ENCODE measurements at places on chromosomes 5 and 9.

DNA sequence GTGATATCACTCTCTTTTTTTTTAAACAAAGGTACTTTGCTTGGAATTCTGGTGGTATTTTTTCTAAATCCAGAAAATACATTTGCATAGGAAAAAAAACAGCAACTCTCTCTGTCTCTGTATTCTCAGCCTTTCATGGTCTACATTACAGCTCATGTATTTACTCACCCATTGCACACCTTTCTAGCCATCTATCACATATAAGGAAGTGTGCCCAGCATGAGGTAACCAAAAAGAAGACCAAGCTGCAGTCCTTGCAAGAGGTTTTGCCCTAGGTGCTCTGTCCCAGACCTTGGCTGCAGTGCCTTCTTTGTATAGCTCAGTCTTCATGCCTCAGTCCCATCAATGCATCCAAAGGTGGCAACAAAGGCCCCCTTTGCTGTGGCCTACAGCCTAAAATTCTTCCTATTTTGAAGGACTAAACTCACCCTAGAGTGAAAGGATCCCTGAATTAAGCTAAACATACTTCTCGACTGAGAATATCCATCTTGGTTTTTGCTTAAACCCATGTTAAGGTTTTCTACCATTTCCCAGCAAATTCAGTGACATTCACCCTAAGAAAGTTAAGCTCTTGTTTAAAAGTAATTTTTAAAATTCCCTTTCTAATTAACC, 446.4 kb downstream of the KIF4B start:
- DNase-seq, result no peak

DNA sequence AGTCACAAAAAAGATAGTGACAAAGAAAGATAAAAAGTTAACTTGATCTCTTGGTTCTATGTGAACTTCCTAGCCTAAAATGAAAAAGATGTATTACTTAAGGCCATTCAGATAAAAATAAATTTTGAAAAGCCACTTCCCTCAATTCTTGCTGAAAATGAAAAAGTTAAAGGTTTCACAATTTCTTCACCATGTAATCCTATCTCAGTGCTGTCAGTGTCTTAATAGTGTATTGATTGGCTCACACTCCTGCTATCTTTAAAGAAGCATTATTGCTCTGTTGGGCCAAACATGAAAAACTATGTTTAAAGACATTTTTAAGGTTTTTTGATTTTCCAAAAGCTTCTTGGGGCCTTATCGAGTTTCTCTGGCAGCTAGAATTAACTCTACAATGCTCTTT, 18.1 kb upstream of the EGFLAM start:
- no peak for DNase-seq

DNA sequence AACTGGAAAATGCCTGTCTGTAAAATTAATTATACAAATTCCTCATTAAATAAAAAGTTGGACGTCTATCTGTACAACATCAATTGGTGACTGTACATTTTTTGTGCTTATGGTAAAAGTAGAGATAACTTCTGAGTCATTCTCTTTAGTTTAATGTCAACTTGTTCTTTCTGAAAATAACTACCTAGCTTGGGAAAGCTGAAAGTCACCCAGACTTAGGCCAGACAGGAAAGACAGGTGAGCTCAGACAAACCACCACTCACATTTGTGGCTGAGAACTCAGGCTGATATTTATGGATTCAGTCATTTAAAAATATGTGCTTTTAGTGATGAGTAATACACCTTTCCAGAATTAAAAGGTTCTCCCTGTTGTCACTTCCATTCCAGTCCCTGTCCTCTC, 31.9 kb upstream of the ENTREP1 start:
- no peak for DNase-seq

DNA sequence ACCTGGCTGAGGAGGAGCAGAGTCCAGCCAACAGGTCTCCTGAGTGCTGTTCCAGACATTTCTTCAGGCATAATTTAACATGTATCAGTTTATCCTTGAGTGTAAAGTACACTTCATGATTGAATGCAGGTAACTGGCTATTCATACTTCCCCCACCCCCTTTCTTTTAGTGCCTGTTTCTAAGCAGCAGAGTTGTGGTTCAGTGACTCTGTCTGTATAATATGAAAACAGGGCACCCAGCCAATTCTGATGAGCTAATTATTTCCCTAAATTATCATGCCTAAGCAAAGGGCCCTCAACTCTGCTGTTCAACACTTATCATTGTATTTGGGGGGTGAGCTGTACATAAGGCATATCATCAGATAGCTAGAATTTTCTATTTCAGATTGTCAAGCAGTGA, 51.9 kb upstream of the ZSWIM6 start:
- DNase-seq, result no peak

DNA sequence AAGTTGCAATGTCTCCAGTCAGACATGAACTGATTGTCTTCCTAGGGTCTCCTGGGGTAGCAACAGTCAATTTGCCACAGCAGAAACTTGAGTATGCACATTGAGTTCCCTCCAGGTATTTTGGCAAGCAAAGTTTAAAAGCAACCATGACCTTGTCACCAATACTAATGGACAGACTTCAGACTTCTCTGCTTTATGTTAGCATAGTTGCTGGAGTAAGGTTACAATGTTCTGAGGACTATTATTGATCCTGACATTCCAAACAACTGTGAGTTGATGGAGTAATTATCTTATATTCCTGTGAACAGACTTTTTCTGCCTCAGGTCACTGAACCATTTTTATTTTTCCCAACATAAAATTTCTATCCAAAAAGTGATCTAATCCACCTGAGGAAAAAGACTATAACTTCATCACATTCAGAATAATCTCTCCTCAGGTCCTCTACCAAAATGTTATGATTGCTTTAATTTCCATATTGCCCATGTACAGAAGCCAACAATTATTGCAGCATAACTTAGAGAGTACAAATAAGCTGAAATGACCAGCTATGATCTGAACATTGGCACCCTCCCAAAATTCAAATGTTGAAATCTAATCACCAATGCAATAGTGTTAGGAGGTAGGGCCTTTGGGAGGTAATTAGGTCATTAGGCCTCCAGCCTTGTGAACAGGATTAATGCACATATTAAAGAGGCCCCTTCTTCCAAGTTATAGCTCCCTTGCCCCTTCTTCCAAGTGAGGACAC, 228.3 kb downstream of the PDE4D start:
- DNase-seq, result no peak

DNA sequence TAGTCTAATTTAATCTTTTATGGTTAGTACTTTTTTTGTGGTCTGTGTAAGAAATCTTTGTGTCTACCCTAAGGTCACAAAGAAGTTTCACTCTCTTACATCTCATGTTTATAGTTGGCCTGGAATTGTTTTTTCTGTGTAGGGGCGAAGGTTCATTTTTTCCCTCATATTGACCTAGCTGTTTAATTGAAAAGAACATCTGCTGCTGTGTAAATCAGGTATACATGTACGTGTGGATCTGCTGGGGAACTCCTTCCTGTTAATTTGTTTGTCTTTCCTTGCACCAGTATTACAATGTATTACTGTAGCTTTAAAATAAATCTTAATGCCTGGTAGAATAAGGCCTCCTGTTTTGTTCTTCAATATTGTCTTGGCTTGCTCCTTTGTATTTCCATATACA, 37.8 kb downstream of the EXOSC2 start:
- DNase-seq, result no peak

- DNase-seq, result no peak
Measured at GRCh38 chr9:87386490-87387025, 111.1 kb upstream of the DAPK1 start.

DNA sequence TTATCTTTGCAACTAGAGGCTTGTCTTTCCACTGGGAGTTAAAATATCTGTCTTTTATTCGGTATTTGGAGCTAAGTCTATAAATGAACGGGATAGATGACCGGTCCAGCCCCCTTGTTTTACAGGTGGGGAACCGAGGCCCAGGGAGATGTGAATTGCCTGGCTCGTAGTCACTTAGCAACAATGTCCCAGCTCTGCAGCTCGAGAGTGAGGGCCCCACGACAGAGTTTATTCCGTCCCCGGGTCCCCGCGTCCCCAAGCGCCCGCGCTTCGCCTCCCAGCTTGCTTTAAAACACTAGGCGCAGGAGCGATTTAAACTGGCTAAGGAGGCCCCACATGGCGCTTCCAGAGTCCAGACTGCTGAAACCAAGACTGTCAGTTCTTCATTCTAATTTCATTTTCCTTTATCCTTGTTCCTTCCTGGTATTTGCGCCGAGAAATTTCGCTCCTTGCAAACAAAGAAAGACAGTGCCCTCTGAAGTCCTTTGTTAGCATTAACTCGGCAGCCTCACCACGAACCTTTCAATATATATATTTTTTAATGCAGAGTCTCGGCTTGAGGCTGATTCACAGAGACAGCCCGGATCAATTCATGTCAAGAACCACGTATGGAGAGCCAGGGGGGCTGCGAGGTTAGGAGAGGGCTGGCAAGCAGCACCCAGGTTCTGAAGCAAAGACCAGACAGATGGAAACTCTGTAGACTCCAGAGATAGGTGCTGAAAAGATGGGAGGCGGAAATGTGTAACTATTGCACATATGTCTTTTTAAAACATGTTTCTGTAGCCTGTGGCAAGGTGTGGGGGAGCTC, 1.4 kb upstream of the ENC1 start:
- DNase-seq, result no peak

- no peak for DNase-seq
Measured at GRCh38 chr5:171540865-171541264, 121.4 kb downstream of the FGF18 start.

DNA sequence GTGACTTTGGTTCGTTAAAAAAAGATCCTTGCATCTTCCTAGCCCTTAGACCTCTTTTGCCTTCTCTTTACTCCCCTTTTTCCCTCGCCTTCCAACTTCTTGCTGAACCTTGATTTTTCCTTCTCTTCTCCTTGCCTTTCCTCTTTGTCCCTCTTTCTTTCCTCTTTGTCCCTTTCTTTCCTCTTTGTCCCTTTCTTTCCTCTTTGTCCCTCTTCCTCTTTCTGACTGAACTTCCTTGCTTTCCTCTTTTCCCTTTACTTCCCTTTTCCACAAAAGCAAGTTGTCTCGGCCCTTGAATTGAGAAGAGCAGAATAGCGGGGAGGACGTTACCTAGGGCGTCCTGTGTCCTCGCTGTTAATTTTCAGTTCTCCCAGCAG, 1.4 kb upstream of the MLLT3 start:
- no peak for DNase-seq

DNA sequence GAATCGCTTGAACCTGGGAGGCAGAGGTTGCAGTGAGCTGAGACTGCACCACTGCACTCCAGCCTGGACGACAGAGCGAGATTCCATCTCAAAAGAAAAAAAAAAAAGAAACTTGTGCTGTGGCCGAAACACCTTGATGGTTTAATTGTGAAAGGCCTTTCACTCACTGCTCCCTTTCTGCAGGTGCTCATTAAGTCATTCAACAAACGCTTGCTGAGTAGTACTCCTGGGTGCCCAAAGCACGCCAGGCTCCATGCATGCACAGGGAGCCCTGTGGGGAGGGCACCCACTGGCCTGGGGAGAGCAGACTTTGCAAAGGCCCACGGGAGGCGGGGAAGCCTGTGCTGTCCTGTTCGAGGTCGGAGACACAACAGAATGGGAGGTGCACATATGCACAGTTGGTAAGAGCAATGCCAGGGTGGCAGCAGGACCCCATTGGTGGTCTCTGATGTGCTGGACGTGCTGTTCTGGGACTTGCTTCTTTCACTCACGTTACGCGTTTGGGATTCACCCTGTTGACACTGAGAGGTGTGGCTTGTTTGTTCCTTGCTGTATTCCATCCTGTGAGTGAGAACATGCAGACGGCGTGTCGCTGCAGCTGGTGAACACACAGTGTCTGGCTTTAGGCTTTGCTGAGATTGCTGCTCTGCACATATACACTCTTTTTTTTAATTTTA, 3.0 kb upstream of the ENTPD2 start:
- no peak for DNase-seq

- DNase-seq, result no peak
Measured at GRCh38 chr5:168530621-168531150, 1.6 kb downstream of the FBLL1 start.

- no peak for DNase-seq
Measured at GRCh38 chr9:16241231-16241630, 629.2 kb downstream of the BNC2 start.

DNA sequence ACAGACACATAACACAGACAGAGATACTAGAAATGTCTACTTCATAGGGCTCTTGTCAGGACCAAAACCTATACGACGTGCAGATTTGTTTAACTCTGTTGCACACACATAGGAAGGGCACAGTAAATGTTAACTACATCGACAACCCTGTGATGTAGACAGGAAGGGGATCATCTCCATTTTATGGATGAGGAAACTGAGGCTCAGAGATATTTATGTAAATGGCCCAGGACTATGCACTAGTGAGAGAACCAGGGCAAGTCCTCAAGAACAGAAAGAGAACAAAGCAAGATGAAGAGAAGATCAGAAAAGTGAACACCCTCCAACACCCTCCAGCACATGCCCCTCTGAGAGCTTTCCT, 36.3 kb downstream of the PCDHAC2 start:
- no peak for DNase-seq

- DNase-seq, result no peak
Measured at GRCh38 chr5:14109041-14109747, 33.9 kb upstream of the TRIO start.

All from cortex of kidney (tissue), 1 donor.